ENCODE measurements at places on chromosomes 1 and 21. TPM values are rescaled to one million over a fixed set of nuclear protein-coding genes. Genes with fewer than 3 reads are reported as not detected.

Gene GUCA2A
- not detected for polyA plus RNA-seq

Gene C1QA
- not detected for polyA plus RNA-seq

DNA sequence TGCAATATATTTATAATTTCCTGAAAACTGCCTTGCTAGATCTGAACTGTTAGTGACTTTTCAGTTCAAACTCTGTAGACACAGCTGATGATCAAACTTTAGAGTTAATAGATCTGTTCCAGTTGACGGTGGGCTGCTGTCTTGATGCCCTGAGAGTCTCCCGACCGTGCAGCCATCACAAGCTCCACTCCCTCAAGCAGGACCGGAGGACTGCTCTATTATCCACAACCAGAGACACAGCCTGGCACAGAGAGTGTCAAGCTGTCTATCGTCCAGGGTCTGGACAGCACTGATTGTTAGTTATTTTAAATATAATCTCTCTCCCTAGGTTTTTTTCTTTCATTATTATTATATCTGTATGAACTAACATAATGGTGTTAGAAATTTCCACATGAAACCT, 8.0 kb downstream of the CHODL start:
- no peak for DNase-seq

- DNase-seq = no peak
Measured at GRCh38 chr1:207031632-207032264, 808 bp downstream of the C1orf116 start.

GRCh38 chr1:246372559-246372958, 134.5 kb downstream of the SMYD3 start:
- DNase-seq = no peak

Gene KRTAP26-1
- not detected for polyA plus RNA-seq

- DNase-seq = no peak
Measured at GRCh38 chr1:228163007-228163753, 2.4 kb upstream of the IBA57 start.

DNA sequence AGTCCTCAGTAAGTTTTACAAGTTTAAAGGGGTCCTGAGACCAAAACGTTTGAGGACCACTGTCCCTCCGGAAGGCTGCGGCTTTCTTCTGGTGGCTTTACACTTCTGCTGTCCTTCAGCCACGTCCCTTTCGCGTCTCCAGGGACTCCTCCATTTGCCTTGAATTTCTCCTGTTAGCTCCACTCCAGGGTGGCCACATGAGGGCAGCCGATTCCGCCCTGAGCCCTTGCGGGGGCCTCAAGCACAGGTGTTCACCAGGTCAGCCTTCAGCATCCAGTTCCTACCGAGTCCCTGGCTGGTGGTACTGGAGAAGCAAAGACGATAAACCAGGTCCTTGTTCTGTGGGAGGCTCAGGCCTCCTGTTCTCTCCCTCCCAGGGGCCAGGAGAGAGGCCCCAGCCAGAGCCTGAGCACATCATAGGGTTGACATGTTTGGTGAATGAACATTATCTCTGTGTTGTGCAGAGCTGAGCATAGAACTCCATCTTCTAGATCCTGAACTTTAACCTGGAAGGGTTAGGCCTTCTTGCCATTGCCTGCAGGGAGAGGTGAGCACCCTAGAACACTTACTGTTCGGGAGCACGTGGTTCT, 27.4 kb upstream of the COQ8A start:
- DNase-seq = peak; percentile 28

GRCh38 chr1:21472861-21473260, 32.9 kb downstream of the NBPF3 start:
- DNase-seq = no peak

DNA sequence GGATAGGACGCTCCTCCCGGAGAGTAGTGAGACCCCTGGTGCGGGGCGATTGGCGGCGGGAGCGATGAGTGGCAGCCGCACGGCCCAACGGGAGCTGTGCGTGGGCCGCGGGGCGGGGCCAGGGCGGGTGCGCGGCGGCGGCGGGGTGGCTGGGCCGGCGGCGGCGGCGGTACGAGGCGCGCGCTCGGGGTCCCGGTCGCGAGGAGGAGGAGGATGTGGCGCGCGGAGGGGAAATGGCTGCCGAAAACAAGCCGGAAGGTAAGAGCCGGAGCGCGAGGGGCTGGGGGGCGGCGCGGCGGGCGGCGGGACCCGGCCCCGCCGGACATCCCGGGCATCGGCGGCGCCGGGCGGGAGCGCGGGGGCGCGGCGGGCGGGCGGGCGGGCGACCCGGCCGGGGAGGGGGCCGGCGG, at the start of gene CAMTA1:
Gene CAMTA1 (plus strand): TSS at position 137 of the 410 bp plus-strand sequence. CDS start 77 bp downstream, at position 214.
- DNase-seq = no peak

Gene PROK1
- not detected for polyA plus RNA-seq

GRCh38 chr1:2004856-2005255, 1.3 kb upstream of the CFAP74 start:
- no peak for DNase-seq

Gene OR10R2
- not detected for polyA plus RNA-seq

DNA sequence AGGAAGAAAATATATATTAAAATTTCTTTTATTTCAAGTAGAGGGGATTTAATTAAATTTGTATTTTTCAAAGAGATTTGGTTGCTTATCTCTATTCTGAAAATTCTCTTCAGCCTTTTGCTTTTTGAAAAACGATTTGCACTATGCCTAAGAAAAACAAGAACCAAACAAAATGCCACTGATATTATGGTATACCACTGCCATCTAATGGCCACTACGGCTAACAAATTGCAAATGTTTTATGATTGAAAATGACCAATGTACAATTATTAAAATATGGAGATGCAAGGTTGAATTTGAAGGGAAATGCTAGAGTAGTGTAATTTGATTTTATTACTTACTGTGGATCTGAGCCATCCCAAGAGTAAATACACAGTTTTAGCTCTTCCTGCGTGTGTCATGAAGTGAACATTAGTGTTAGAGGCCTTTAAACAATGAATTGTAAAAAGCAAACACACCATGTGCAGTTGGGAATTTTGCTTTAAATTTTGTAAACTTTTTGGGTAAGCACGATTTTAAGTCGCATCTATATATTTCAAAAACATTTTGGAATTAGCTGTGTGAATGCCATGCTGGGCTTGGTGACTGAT, 137.4 kb upstream of the USP25 start:
- DNase-seq = peak; percentile 55

Gene XKR8
- 3.5 TPM for polyA plus RNA-seq
